ENCODE measurements at places on chromosomes 12 and 14.

DNA sequence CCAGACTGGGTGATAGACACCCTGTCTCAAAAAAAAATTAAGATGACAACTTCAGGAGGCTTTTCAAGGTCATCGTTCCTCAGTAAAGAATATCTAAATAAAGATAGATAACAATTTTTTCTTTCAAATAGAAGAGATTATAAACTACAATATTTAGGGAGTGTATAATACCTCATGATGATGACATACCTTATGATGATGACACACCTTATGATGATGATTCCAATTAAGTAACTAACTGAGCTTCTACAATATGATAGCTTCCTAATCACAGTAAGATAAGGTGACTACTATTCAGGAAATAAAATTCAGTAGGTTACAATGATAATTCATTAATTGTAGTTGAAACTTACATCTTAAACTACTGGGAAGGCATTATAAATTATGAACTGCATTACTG lies 40.4 kb downstream of the KITLG start:
- no peak for DNase-seq

GRCh38 chr12:95262808-95263207 lies 45.2 kb downstream of the VEZT start:
- DNase-seq: no peak

DNA sequence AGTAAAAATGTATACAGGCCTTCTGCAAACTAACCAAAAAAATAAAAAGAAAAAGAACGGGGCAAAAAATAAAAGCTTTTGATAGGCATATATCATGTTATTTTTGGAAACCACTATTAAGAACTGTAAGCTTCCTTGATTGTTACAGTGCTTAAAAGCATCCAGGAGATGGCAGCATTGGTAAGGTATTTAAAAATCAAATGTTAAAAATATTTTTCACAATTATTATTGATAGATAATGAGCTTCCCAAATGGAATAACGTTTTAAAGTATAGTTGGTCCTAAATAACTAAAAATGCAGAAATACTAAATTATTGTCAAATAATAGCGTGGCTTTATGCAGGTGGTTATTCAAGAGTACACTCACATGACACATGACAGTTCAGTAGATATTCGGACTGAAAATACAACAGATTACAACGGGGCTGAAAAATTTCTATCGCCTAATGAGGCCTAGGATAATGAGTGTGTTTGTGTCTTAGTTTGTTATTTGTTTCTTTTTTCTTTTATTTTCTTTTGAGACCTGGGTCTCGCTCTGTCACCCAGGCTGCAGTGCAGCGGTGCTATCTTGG lies 127.2 kb upstream of the ATF7IP start:
- no peak for DNase-seq

- no peak for DNase-seq
These were observed 41.3 kb downstream of the VDR start for GRCh38 chr12:47863467-47863866.

DNA sequence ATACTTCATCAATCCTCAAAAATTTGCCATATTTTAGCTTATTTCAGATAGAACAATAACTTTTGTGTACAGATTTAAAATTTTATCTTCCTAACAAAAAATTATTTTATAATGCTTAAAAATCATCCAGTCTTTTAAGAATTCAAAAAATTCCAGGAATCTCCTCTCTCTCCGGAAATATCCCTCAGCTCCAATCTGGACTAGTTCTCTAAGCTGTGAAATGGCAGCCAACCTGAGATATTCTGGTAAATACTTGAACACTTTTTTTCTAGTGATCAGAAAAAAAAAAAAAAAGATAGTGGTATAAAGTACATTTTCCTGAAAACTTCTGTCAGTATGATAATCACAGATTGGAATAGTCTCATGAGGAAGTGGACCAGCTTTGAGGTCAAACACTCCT lies 57.6 kb downstream of the SSPN start:
- no peak for DNase-seq

DNA sequence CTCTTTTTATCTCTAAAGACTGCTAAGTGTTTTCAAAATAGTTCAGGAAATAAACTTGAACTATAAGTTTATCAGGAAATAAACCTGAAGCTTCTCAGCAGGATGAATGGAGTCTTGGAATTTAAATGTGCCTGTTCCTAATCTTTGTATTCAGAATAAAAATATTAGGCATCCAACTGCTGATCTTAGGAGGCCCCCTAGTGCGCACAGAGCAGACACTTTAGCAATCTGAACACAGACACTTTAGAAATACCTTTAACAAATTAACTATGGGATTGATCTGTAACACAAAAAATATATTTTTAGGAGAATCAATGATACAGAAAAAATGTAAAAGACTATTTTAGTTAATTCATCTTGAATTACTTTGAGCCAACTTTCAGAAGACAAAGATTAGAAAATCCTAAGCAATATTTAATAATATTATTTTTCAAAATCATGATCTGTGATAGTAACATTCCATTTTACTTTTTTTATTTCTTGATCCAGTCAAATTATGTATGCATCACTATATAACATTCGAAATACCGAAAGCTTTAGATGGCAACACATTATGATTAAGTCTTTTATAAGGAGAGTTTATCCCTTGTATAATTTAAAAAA lies 80.9 kb downstream of the SLC41A2 start:
- DNase-seq: peak; percentile 9

DNA sequence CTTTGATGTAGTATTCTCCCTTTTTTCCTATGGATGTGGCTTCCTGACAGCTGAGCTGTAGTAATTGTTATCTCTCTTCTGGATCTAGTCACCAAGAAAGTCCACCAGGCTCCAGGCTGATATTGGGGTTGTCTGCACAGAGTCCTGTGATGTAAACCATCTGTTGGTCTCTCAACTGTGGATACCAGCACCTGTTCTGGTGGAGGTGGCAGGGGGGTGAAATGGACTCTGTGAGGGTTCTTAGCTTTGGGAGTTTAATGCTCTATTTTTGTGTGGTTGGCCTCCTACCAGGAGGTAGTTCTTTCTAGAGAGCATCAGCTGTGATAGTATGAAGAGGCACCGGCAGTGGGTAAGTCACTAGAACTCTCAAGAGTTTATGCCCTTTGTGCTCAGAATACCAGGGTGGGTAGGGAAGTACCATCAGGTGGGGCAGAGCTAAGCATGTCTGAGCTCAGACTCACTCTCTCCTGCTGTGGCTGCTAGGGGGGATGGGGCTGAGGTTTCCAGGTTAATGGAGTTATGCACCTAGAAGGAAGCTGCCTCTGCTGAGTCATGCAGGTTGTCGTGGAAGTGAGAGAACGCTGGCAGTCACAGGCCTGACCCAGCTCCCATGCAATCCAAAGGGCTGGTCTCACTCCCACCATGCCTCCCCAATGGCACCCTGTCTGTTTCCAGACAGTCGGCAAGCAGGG lies 3.0 kb upstream of the TAS2R14 start:
- no peak for DNase-seq

DNA sequence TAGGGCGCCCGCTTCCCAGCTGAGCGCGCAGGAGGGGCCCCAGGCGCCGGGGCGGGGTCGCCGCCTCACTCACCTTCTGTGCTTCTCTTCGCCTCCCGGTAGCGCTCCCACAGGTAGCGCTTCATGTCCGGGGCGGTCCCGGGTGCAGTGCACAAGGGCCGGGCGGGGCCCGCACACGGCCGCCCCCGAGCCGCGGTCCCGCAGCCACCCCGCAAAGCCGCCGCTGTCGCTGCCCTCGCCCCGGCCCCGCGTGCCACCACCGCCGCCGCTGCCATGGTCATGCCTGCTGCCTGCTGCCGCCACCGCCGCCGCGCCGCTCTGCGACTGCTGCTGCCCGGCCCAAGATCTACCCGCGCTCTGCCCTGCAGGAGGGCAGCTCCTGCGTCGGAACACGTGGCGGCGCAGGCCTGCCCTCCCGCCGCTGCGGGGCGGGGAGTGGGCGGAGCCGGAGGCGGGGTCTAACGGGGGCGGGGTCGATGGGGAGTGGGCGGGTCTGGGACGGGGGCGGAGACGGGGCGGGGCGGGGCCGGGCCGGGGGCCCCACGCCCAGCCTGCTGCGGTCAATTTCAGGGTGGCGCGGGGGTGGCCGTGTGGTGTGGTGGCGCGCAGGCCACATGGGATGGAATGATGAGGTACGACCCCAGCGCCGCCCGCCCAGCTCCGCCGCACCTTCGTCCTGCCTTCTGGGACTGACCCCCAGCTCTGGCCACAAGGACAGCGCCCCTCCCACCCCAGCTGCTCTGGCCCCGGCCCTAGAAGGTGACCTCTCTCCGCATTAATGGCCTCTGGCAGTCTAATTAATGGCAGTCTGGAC lies at the start of gene NT5DC3:
Gene NT5DC3, minus strand, starts transcription at position 359 of the 814 bp plus-strand sequence. Its CDS starts 78 bp downstream, at position 281.
- DNase-seq: peak; percentile 76

- peak; percentile 49 for DNase-seq
These were observed 1.6 kb downstream of the TMEM121 start for GRCh38 chr14:105527826-105528585.

DNA sequence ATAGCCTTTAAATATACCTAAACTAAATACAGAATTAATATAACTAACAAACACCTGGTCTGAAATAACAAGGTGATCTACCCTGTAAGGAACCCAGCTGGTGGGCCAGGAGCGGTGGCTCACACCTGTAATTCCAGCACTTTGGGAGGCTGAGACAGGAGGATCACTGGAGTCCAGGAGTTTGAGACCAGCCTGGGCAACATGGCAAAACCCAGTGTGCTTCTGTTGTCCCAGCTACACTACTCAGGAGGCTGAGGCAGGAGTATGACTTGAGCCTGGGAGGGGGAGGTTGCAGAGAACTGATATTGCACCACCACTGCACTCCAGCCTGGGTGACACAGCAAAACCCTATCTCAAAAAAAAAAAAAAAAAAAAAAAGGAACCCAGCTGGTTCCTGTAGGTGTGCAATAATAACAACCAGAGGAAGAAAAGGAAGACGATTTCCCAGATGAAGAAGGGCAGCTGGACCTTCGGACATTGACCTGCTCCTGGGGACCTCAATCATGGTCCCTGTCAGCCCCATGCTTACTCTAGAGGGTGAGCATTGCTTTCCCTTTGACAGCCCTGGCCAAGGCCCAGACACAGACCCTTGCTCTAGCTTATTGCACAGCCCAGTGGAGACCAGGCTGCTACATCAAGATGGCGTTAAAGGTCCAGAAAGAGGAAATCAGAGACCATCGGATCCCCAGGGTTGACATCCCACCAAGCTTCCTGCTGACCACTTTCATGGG lies 5.4 kb downstream of the FOS start:
- no peak for DNase-seq

DNA sequence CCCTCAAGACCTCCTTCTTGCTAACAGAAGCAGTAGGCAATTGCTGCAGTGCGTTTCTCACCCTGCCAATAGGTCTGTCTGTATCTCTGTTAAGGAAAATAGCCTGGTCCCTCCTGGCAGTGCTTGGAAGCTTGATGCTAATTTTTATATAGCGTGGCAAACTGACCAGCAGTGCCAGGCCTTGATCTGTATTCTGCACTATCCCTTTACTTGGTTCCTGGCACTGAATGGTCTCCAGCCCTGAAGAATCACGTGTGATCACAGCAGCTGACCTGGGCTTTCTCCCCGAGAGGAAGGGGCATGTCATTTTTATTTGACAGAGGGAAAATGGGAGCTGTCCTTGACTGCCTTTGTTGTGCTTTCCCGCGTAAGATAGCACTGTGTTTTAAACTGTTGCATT lies 48.7 kb upstream of the TRAF3 start:
- no peak for DNase-seq

DNA sequence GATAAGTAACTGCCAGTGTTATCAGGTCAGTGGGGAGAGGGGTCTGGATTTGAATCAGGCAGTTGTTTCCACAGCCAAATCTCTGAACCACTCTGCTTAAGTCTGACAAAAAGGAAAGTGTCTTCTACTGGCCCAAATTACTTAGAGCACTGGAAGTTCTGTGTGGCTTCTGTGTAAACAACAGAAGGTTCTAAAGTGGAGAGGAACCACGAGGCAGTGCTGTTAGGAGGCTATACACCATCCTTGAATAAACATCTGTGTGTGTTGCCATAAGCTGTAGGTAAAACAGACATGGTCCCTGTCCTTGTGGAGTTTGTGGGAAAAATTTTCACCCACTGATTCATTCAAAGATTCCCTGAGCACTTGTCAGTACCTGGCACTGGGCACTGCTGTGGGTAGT lies 50.0 kb downstream of the GALNT4 start:
- no peak for DNase-seq

GRCh38 chr14:61372842-61373555 lies 51.6 kb downstream of the PRKCH start:
- no peak for DNase-seq

DNA sequence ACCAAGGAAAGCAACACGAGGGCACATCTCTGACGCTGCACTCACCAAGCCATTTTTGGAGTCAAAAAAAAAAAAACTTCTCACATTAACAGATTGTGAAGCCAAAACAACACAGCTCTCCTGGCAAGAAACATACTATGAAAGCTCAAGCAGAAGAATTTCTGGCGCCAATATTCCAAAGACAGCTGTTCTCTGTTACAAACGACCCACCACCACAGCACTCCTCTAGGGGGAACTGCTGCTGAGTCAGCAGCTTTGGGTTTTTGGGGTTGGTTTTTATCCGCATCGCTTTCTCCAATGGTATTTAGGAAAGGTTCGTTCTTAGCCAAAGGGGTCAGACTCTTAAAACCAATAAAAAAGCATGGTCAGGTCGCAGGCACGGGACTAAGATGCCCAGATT lies 379.4 kb downstream of the RPS29 start:
- DNase-seq: no peak

GRCh38 chr12:96249196-96250118 lies 55.3 kb downstream of the ELK3 start:
- no peak for DNase-seq

DNA sequence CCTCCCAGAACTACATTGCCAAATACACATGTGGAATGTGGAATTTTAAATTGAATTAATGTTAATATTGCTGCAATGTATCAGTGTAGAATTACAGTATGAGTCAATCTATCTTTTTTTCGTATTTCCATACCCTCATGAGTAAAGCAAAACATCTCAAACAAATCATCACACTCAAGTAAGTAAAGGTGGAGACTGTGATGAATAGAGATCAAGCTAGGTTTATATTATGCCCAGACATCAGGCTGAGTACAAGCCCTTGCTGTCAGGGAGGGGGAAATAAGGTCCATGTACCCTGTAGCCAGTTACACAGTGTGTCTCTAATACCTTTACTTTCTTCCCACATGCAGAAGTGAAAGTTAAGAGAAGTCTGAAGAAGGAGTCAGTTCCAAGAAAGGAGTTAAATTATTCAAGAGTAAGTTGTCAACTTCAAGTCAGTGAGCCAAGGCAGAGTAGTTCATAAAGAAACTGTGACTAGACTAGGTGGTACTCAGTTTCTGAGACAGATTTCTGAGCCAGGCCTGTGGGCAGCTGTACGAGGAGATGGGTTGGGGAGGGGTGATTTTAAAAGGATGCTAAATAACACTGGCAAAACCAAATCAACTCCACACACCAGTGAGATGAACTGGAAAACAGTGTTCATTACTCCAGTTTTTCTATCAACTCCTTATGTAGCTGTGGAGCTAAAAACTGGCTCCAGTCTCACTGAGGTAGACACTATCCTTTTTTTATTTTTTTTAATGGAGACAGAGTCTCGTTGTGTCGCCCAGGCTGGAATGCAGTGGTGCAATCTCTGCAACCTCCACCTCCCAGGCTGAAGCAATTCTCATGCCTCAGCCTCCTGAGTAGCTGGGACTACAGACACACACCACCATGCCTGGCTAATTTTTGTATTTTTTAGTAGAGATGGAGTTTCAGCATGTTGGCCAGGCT lies 23.8 kb upstream of the STK38L start:
- no peak for DNase-seq

All from T1000 (cell line).